Kidney (tissue), 22 donors: ENCODE measurements at places on chromosomes 13 and 19. TPM values are rescaled to one million over a fixed set of nuclear protein-coding genes. Genes with fewer than 3 reads are reported as not detected.

- H3K27ac ChIP-seq, result no peak overlapping the region
- no peak overlapping the region for H3K4me3 ChIP-seq
- DNase-seq, result no peak
- peaks cover 5% of the 10 kb centered on the region for H3K36me3 ChIP-seq
- H3K27me3 ChIP-seq, result no peaks in the 10 kb centered on the region
These were observed 8.9 kb upstream of the VN1R1 start for GRCh38 chr19:57465680-57466381.

GRCh38 chr13:24613755-24614154 lies 66.5 kb upstream of the ATP12A start:
- no peak overlapping the region for H3K4me3 ChIP-seq
- no peak overlapping the region for H3K27ac ChIP-seq
- H3K36me3 ChIP-seq, result no peaks in the 10 kb centered on the region
- no peaks in the 10 kb centered on the region for H3K4me1 ChIP-seq

- H3K27me3 ChIP-seq, result no peaks in the 10 kb centered on the region
- no peaks in the 10 kb centered on the region for H3K4me1 ChIP-seq
- no peak overlapping the region for H3K4me3 ChIP-seq
- DNase-seq, result no peak
- H3K36me3 ChIP-seq, result no peaks in the 10 kb centered on the region
- no peak overlapping the region for H3K27ac ChIP-seq
These were observed 30.3 kb upstream of the PDCD5 start for GRCh38 chr19:32550666-32551065.

GRCh38 chr13:94520001-94520400 lies 40.5 kb upstream of the DCT start:
- no peaks in the 10 kb centered on the region for H3K36me3 ChIP-seq
- no peak overlapping the region for H3K27ac ChIP-seq
- no peak for DNase-seq
- no peaks in the 10 kb centered on the region for H3K27me3 ChIP-seq
- H3K4me1 ChIP-seq, result no peaks in the 10 kb centered on the region

- H3K4me3 ChIP-seq, result no peak overlapping the region
- H3K4me1 ChIP-seq, result no peaks in the 10 kb centered on the region
- H3K27me3 ChIP-seq, result no peaks in the 10 kb centered on the region
- DNase-seq, result no peak
- H3K27ac ChIP-seq, result no peak overlapping the region
- H3K36me3 ChIP-seq, result peaks cover 20% of the 10 kb centered on the region
These were observed 5.1 kb downstream of the ZNF507 start for GRCh38 chr19:32350471-32350865.

DNA sequence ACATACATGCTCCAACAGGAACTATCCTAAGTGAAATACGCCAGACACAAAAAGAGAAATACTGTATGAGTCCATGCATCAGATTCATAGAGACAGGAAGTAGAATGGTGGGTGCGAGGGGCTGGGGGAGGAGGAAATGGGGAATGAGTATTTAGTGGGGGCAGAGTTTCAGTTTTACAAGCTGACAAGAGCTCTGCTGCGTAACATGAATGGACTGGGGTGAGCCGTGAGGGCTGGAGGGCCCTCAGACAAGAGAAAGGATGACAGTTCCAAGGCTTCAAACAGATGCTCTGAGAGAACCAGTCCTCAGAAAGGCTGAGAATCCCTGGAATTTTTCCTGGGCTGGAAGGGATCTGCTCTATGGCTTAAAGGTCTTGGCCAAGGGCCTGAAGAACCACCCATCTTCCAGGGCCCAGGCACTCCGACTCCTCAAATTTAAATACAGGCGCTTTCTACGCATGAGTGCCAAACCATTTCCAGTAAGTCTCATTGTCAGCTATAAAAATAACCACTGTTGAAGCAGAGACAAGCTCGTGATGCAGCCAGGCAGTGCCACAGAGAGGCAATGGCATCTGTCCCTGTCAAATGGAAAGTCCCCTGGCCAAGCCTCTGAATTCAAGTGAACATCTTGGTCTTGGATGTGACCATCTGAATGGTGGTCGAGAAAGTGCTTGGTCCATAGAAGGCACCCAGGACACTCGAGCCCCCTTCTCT lies 17.5 kb downstream of the KLF2 start:
- peak overlapping the region; percentile 28 for H3K27ac ChIP-seq
- H3K27me3 ChIP-seq, result no peaks in the 10 kb centered on the region
- peak; percentile 37 for DNase-seq
- H3K4me1 ChIP-seq, result peaks cover 7% of the 10 kb centered on the region
- H3K4me3 ChIP-seq, result no peak overlapping the region
- H3K36me3 ChIP-seq, result no peaks in the 10 kb centered on the region

DNA sequence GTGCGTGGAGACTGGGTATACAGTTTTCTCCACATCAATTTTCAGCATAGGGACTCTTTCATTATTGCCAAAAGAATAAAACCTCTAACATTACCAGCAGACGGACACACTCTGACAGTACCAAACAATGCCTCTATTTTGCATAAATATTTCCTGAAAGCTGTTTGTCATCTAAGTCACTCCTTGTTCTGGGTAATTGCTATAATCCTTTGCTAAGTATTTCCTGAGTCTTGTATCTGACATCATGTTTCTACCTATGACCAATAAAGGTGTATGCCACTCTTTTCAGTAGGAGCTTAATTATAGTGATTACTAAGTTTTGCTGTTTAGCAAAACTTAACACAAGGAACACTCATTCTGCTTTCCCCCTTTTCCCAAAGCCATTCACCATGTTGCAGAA lies 886.5 kb downstream of the SLITRK6 start:
- H3K27ac ChIP-seq, result no peak overlapping the region
- DNase-seq, result no peak
- no peaks in the 10 kb centered on the region for H3K27me3 ChIP-seq
- no peaks in the 10 kb centered on the region for H3K4me1 ChIP-seq

DNA sequence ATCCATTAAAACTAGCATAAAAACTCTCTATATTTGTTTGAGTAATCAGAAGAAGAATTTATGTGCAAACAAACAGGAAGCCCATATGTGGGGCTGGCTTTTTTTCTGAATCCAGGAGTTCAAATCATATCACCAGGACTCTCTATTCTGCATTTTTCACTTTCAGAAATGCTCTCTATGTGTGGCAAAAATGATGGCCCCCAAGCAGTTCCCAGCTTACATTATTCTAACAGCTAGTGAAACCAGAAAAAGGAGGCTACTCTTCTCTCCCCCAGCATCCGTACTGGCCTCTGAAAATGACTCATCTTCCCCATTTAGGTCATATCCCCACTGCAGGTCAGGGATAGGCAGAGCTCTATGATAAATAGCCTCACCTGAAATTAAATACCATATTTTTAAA lies 20.4 kb downstream of the RBM26 start:
- no peaks in the 10 kb centered on the region for H3K36me3 ChIP-seq
- no peak overlapping the region for H3K4me3 ChIP-seq
- H3K27me3 ChIP-seq, result no peaks in the 10 kb centered on the region
- H3K27ac ChIP-seq, result no peak overlapping the region
- H3K4me1 ChIP-seq, result no peaks in the 10 kb centered on the region

GRCh38 chr13:76730220-76730619 lies 156.0 kb downstream of the KCTD12 start:
- H3K4me3 ChIP-seq, result no peak overlapping the region
- DNase-seq, result no peak
- H3K27me3 ChIP-seq, result no peaks in the 10 kb centered on the region
- H3K4me1 ChIP-seq, result no peaks in the 10 kb centered on the region
- no peaks in the 10 kb centered on the region for H3K36me3 ChIP-seq

GRCh38 chr13:19695428-19695827 lies 62.0 kb downstream of the MPHOSPH8 start:
- H3K27me3 ChIP-seq, result no peaks in the 10 kb centered on the region
- DNase-seq, result no peak
- H3K36me3 ChIP-seq, result no peaks in the 10 kb centered on the region
- no peak overlapping the region for H3K27ac ChIP-seq
- H3K4me3 ChIP-seq, result no peak overlapping the region

DNA sequence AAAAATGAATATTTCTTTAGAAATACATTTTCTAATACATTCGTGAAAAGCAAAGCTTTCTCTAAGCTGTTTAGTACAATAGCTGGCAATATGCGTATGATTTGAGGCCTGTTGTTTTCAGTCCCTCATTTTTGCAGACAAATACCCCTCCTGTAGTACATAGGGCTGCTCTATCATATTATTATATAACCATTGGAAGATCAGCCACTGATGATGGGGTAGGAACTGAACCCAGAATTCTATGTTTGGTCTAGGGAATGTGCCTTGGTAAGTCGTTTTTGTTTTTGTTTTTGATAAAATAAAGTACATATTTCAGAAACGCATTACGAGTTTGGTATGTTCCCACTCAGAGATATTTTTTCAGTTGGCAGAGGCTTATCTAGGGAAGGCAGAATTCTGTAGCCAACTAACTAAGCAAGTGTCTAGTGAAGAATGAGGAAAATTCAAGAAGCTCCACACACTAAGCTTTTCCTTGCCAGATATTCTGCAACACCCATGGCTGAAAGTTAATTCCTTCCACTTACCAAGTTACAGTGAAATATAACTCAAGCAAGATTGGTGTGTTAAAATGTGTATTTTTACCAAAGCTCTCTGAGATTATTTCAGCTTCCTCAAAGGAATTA lies 656.9 kb upstream of the MIR17HG start:
- no peak overlapping the region for H3K27ac ChIP-seq
- H3K27me3 ChIP-seq, result no peaks in the 10 kb centered on the region
- no peak overlapping the region for H3K4me3 ChIP-seq
- no peaks in the 10 kb centered on the region for H3K36me3 ChIP-seq

GRCh38 chr13:113938246-113938645 lies 35.6 kb downstream of the C13orf46 start:
- H3K36me3 ChIP-seq, result no peaks in the 10 kb centered on the region
- H3K27me3 ChIP-seq, result no peaks in the 10 kb centered on the region
- H3K27ac ChIP-seq, result no peak overlapping the region
- no peak for DNase-seq

DNA sequence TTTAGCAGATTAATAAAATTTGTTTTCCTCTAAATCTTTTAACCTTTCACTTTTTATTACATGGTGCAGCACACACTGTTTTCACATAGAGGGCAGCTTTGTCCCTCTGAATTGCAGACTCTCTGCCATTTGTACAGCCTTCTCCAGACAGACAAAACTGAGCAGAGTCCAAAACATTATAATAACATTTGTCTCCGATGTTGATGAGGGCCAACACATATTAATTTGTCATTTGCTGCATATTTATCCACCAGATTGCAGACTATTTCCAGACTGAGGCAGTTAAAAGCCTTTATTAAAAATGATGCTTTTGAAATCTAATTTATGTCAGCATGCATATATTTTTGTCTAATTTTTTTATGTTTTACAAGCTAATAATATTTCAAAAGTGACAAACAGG lies 1251.9 kb upstream of the SLC10A2 start:
- H3K36me3 ChIP-seq, result no peaks in the 10 kb centered on the region
- no peak for DNase-seq
- no peak overlapping the region for H3K27ac ChIP-seq
- no peaks in the 10 kb centered on the region for H3K27me3 ChIP-seq
- no peaks in the 10 kb centered on the region for H3K4me1 ChIP-seq

DNA sequence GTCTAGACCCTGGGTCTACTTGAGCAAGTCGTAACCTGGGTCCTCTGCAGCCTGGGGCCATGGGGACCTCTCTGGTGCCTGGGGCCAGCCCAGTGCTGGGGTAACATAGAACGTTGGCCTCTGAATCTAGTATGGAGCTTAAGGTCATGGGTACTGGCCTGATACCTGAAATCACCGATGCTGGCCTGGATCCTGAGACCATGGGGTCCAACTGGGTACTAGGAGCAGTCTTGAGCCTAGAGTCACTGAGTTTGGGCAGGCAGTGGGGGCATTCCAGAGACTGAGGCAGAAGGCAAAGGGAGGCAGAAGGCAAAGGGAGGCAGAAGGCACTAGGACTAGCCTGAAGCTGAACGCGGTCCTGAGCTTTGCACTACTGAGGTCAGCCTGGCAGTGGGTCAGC lies 1121.1 kb upstream of the PRR20A start:
- no peak overlapping the region for H3K4me3 ChIP-seq
- no peak for DNase-seq
- no peaks in the 10 kb centered on the region for H3K27me3 ChIP-seq
- no peak overlapping the region for H3K27ac ChIP-seq
- H3K36me3 ChIP-seq, result no peaks in the 10 kb centered on the region
- H3K4me1 ChIP-seq, result no peaks in the 10 kb centered on the region

GRCh38 chr19:45913874-45914830 lies at the start of gene NANOS2:
Gene NANOS2 (minus strand): TSS chr19:45914778. CDS start chr19:45914693, 85 bp downstream.
- DNase-seq, result peak; percentile 10
- H3K4me1 ChIP-seq, result no peaks in the 10 kb centered on the region
- H3K36me3 ChIP-seq, result no peaks in the 10 kb centered on the region
- no peaks in the 10 kb centered on the region for H3K27me3 ChIP-seq
- no peak within 1 kb of the TSS for H3K27ac ChIP-seq

GRCh38 chr19:7908742-7909461 lies 5.2 kb downstream of the MAP2K7 start:
- peaks cover 8% of the 10 kb centered on the region for H3K4me1 ChIP-seq
- DNase-seq, result no peak
- no peak overlapping the region for H3K4me3 ChIP-seq
- H3K27me3 ChIP-seq, result no peaks in the 10 kb centered on the region
- H3K36me3 ChIP-seq, result no peaks in the 10 kb centered on the region
- H3K27ac ChIP-seq, result no peak overlapping the region

GRCh38 chr19:30492586-30493270 lies 120.5 kb downstream of the ZNF536 start:
- no peak overlapping the region for H3K27ac ChIP-seq
- no peaks in the 10 kb centered on the region for H3K4me1 ChIP-seq
- H3K4me3 ChIP-seq, result no peak overlapping the region
- H3K27me3 ChIP-seq, result no peaks in the 10 kb centered on the region

DNA sequence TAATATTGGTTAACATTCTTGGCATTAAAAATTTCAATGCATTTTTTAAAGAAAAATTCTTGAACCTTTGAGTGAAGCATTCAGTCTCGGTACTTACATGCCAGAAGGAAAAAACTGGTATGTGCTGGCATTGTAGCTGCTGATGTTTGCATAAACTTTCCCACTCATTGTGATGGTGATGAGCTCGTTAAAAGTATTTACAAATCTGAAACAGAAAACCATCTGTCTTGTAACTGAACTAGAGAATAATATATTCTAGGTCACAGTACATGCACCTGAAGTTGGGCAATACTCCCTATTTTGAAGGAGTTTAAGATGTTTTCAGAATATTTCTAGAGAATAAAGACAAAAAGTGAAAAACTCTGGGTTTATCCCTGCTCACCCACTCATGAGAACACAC lies 64.1 kb downstream of the SLC15A1 start:
- H3K4me1 ChIP-seq, result no peaks in the 10 kb centered on the region
- no peak for DNase-seq
- H3K27ac ChIP-seq, result no peak overlapping the region

ARHGAP45 gene
- total RNA-seq, result 50.0 TPM

FAM216B gene
- 0.09 TPM for total RNA-seq

SERTAD3 gene
- 38.4 TPM for total RNA-seq

WDR88 gene
- total RNA-seq, result not detected

HOOK2 gene
- total RNA-seq, result 58.1 TPM

PDX1 gene
- total RNA-seq, result not detected

SCGB2B2 gene
- 1.1 TPM for total RNA-seq

ZNF98 gene
- total RNA-seq, result 1.2 TPM
